ENCODE measurements at places on chromosomes 2 and 18.

DNA sequence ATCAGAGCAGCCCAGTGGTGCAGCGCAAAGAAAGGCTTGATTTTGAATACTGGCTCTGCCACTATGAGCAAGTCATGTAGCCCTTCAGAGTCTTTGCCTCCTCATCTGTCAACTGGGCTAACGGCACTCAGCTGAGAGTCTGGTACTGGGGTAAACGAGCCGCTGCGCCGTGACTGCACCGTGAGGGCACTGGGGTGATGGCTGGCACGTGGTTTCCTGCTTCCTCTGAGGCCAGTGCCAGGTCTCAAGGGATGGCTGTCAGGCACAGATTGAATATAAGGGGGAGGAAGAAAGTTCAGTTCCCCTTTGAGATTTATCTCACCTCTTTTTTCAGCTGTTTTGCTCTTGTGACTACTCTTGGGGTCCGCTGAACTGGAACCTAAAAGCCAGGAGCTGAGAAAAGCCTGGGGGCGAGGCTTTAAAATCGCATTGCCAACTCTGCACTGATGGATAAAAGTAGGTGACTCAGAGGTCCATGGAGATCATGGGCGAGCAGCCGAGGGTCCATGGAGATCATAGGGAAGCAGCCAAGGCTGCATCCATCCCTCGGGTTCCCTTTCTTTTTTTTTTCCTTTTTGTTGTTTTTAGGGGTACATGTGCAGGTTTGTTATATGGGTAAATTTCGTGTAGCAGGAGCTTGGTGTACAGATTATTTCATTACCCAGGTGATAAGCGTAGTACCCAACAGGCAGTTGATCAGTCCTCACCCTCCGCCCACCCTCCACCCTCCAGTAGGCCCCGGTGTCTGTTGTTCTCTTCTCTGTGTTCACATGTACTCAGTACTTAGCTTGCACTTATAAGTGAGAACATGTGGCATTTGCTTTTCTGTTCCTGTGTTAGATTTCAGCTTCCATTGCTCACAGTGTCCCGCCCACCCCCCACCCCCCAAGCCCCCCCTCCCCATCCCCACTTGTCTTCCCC is 114.3 kb downstream of the SPP2 start:
- H3K4me3 ChIP-seq, result no peak overlapping the region
- H3K4me1 ChIP-seq, result no peaks in the 10 kb centered on the region
- no peaks in the 10 kb centered on the region for H3K36me3 ChIP-seq
- H3K27me3 ChIP-seq, result no peaks in the 10 kb centered on the region
- no peak overlapping the region for H3K27ac ChIP-seq

DNA sequence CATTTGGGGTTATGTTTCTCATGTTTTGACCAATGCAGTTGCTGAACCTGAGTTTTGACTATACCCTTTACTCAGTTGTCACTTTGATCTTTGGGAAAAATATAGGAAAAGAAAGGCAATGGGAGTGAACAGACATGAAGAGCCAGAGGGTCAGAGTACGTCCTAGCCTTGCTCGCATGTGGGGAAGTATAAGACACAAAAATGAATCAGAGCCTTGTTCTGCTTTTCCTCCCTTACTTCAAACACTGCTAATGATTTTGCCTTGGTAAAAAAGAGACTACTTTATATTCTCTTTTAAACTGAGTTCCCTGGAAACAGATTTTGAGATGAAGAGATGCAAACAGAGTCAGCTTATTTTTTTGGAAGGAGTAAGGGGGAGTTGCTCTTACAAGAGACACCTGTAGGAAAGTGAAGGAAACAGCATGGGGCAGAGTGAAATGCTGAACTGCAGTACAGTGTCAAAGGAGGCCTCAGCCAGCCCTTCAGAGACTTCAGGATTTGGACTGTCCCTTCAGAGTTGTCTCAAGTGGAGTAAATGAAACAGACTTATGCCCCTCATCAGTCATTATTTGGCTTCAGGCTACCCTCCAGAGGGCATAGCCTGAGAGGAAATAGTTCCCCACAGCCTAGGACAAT is 11.1 kb upstream of the FAP start:
- H3K4me1 ChIP-seq, result no peaks in the 10 kb centered on the region
- H3K27ac ChIP-seq, result no peak overlapping the region
- H3K36me3 ChIP-seq, result no peaks in the 10 kb centered on the region
- no peak for DNase-seq

- H3K27ac ChIP-seq, result no peak overlapping the region
- no peaks in the 10 kb centered on the region for H3K36me3 ChIP-seq
- no peaks in the 10 kb centered on the region for H3K4me1 ChIP-seq
- H3K4me3 ChIP-seq, result no peak overlapping the region
Measured at GRCh38 chr2:196383799-196384198, 212.4 kb upstream of the STK17B start.

DNA sequence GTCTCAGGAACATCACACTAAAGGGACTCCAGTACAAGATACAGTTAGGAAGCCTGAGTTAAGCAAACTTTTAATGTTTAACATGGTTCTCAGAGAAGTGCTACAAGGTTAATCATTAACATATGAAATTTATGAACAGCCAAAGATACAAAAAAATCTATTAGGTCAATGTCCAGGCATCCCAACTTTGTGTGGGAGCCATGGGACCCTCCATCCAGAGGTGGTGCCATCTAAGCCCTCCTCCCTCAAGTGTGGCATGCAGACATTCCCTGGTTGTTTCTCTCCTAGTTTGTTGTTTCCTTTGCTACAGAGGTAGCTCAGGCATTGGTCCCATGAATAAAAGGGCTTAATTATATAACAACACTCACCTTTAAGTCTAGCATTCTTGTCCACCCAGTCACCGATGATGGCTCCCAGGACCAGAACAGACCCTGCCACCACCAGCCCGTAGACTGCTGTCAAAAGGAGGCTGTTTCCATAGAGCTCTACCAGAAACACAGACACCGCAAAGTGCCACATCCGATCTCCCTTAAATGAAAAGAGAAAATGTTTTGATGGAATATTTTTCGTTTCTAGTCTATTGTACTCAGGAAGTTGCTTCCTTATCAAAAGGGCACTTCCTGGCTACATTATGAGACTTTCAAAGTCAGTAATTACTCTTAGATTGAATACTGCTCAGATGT is 5.7 kb downstream of the SLC40A1 start:
- H3K4me1 ChIP-seq, result peaks cover 11% of the 10 kb centered on the region
- H3K4me3 ChIP-seq, result peak overlapping the region; percentile 68
- no peak for DNase-seq
- no peaks in the 10 kb centered on the region for H3K27me3 ChIP-seq
- no peaks in the 10 kb centered on the region for H3K36me3 ChIP-seq

DNA sequence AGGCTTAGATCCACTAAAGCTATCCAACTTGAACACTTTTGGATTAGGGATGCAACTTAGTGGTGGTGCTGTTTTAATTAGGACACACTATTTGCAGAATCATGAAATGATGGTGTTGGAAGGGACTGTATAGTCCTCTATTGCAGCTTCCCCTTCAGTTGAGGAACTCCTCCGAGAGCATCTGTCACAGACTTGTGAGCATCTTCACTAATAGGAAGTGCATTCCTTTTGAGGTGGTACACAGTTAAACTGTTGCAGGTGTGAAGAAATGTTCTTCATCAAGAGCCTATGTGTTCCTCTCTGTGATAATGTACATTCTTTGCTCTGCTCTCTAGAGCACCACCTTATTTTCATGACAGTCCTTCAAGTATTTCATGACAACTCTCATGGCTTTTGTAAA is 197.4 kb downstream of the CAMKMT start:
- H3K4me1 ChIP-seq, result no peaks in the 10 kb centered on the region
- no peak overlapping the region for H3K4me3 ChIP-seq
- H3K27ac ChIP-seq, result no peak overlapping the region

GRCh38 chr2:8343031-8343430 is 338.8 kb upstream of the ID2 start:
- H3K4me1 ChIP-seq, result no peaks in the 10 kb centered on the region
- H3K27ac ChIP-seq, result no peak overlapping the region
- no peaks in the 10 kb centered on the region for H3K27me3 ChIP-seq

DNA sequence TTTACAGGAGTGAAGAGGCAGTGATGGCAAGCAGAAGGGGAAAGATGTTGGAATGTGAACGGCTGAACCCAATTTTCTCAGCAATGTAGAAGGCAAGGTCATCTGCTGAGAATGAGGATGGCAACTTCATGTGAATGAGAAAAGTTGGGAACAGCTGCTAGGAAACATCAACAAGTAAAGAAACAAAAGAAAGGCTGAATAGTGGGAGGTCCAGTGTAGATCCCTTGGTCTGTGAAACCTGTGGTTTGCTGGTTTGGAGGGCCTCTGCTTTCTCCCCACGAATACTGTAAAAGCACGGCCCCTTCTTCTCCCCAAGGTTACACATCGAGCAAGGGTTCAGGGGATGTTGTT is 27.4 kb downstream of the MARCHF4 start:
- H3K27me3 ChIP-seq, result no peaks in the 10 kb centered on the region
- peaks cover 5% of the 10 kb centered on the region for H3K4me1 ChIP-seq
- no peak for DNase-seq

DNA sequence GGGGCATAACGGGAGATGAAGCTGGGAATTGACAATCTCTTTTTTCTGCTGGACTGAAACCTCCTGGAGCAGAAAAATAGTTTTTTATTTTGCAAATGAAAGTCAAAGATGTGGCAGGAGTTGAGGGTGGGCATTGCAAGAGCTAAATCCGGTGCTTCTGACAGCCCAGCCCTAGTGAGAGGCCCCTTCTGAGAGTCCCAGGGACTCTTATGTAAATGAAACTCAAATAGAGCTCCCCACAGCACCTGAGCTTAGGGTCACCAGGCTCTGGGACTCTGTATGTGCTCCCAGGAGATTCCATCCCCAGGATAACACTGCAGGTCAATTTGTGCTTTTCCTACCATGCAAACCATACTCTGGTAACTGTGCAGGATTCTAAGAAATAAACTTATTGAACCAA is 192.8 kb downstream of the ANKRD30B start:
- no peak overlapping the region for H3K4me3 ChIP-seq
- H3K36me3 ChIP-seq, result no peaks in the 10 kb centered on the region
- H3K27ac ChIP-seq, result no peak overlapping the region
- H3K27me3 ChIP-seq, result no peaks in the 10 kb centered on the region
- no peak for DNase-seq

GRCh38 chr2:239579081-239579480 is 178.3 kb upstream of the HDAC4 start:
- H3K27me3 ChIP-seq, result no peaks in the 10 kb centered on the region
- H3K36me3 ChIP-seq, result no peaks in the 10 kb centered on the region
- DNase-seq, result no peak

DNA sequence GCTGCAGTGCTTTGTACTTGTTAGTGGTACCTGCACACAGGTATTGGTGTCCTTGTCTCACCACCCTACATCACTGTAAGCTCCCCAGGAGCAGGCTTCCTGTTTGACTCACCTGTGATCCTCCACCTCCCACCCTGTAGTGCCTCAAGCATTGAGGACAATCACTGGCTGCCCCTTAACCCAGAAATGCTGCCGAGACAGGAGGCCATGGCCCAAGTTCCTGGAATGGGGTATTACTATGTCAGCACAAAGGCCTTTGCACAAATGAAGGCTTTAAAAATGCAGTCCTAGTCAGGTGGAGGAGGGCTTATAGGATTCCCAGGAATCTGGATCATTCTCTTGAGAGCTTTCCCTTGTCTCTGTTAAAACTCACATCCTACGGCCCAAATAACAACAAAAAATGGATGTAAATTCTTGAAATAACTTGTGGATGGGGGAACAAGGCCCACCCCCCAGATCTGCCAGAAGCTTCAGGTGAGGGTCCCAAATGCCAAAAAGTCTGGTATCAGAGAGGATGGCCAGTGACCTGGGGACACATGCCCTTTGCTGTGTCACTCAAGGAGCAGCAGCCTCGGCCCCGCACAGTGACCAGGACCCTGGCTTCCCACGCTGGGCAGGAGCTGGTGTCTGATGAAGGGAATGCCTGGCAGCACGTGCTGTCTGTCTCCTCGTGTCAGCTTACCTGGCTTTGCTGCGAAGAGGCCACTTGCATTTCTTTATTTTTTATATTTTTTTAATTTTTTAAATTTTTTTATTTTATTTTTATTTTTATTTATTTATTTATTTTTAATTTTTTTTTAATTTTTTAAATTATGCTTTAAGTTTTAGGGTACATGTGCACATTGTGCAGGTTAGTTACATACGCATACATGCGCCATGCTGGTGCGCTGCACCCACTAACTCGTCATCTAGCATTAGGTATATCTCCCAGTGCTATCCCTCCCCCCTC is 3.7 kb upstream of the IL37 start:
- DNase-seq, result no peak
- H3K4me1 ChIP-seq, result no peaks in the 10 kb centered on the region
- H3K4me3 ChIP-seq, result no peak overlapping the region
- no peaks in the 10 kb centered on the region for H3K36me3 ChIP-seq
- no peaks in the 10 kb centered on the region for H3K27me3 ChIP-seq
- H3K27ac ChIP-seq, result no peak overlapping the region

- no peak for DNase-seq
- H3K4me1 ChIP-seq, result no peaks in the 10 kb centered on the region
- H3K4me3 ChIP-seq, result no peak overlapping the region
- no peak overlapping the region for H3K27ac ChIP-seq
Measured at GRCh38 chr18:62258093-62258492, 67.0 kb upstream of the TNFRSF11A start.

DNA sequence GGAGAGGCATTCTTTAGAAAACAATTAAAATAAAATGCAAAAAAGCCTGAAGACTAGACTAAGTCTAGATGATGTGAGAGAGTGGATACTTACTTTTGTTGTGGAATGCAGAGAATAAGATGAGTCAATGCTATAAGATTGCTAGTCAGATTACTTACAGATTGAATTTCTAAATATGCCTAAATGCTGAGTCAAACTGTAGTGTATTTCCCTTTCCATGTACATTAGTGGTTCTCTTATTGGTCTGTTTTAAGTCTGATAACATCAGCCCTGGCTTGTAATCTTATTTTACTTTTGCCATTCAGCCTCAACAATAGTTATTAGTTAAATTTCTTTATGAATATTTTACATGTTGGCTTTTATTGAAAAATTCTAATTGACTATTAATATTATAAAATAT is 702.7 kb downstream of the SOCS6 start:
- H3K36me3 ChIP-seq, result no peaks in the 10 kb centered on the region
- H3K27ac ChIP-seq, result no peak overlapping the region
- no peak for DNase-seq
- H3K4me3 ChIP-seq, result no peak overlapping the region

GRCh38 chr2:38037757-38038621 is 38.0 kb downstream of the CYP1B1 start:
- no peaks in the 10 kb centered on the region for H3K36me3 ChIP-seq
- peak; percentile 55 for DNase-seq
- H3K27ac ChIP-seq, result peak overlapping the region; percentile 53
- no peaks in the 10 kb centered on the region for H3K27me3 ChIP-seq
- H3K4me1 ChIP-seq, result peaks cover 3% of the 10 kb centered on the region

- no peaks in the 10 kb centered on the region for H3K36me3 ChIP-seq
- no peak overlapping the region for H3K27ac ChIP-seq
- H3K4me3 ChIP-seq, result no peak overlapping the region
- DNase-seq, result no peak
Measured at GRCh38 chr2:8440029-8440778, 241.7 kb upstream of the ID2 start.

DNA sequence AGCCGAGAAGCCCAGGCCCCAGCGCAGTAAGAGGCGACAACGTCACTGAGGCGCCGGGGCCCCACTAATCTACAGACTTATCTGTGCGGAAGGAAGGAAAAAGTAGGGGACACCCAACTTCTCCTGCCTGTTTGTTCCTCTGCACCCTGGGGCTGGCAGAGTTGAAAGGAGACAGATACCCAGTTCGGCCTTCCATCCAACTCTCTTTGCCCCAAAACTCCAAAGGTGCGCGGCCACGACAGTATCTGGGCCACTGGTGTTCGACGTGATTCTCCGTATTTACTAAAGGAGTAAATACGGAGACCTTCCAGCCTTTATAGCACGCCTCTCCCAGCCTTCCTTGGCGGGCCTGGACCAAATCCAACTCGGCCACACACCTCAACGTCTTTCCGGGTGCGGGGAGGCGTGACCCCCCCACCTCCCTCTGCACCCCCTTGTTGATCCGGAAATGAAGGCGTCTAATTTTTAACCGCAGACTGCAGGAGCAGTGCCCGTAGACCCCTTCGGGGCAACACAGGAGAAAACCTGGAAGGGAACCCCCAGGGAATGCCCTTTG is 1.6 kb downstream of the SMAD7 start:
- no peaks in the 10 kb centered on the region for H3K27me3 ChIP-seq
- peak overlapping the region; percentile 8 for H3K27ac ChIP-seq
- DNase-seq, result no peak
- no peaks in the 10 kb centered on the region for H3K36me3 ChIP-seq

Data from ovary (tissue), 10 donors.